A549 (cell line): ENCODE measurements at places on chromosomes 2 and 18. TPM values are rescaled to one million over a fixed set of nuclear protein-coding genes. Genes with fewer than 3 reads are reported as not detected.
A peak's percentile ranks its signal among the peaks of the same experiment; 100 is the strongest.

- DNase-seq = no peak
These were observed 7.2 kb upstream of the HNMT start for GRCh38 chr2:137957033-137957432.

- no peak for DNase-seq
These were observed 78.6 kb downstream of the BARD1 start for GRCh38 chr2:214730800-214731407.

GRCh38 chr18:35747894-35748472 is 166.4 kb downstream of the GALNT1 start:
- no peak for DNase-seq

DNA sequence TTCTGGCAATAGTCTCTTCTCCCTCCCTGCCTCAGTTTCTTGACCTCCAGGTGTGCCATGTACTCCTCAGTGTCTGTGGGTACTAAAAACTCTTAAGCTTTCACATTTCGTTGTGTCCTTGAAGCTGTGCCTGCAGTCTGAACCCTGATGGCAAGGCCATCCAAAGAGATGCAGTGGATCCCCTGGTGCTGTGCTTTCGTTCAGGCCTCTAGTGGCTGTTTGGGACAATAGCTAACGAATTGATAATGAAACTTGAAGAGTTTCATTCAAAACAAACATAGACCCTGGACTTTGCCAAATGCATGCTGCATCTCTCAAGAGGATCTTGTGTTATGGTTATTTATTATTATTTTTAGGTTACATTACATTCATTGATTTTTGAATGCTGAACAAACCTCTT is 523.1 kb upstream of the FSIP2 start:
- no peak for DNase-seq

DNA sequence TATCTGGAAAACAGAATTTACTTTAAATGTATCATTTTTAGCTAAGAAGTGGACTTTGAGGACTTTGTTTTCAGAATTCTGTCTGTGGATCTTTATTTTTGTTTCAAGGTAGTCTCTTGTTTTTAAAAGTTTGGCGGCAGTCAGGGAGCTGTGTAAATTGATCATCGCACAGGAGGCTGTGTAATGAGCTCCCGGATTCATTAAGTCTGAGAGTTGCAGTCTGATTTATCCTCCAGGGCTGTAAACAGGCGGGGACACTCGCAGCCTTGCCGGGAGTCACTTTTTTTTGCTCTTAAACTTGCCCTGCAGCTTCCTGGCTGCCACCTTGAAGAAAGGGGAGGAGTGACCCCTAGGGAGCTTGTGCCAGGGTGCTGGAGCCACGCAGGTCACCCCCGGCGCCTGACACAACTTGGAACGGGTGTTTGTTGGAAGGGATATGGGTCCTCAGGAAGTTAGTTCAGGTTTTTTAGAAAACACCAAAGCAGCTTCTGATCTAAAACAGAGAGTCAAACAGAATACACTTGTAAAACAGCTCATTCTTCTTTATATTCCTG is 76.2 kb downstream of the DCDC2C start:
- DNase-seq = no peak

Gene FOXI3
- not detected in 3 replicates for polyA plus RNA-seq

- DNase-seq = no peak
These were observed 10.8 kb downstream of the ASXL2 start for GRCh38 chr2:25867396-25868003.

- DNase-seq = no peak
These were observed 226.6 kb downstream of the CDH19 start for GRCh38 chr18:66377291-66377690.

DNA sequence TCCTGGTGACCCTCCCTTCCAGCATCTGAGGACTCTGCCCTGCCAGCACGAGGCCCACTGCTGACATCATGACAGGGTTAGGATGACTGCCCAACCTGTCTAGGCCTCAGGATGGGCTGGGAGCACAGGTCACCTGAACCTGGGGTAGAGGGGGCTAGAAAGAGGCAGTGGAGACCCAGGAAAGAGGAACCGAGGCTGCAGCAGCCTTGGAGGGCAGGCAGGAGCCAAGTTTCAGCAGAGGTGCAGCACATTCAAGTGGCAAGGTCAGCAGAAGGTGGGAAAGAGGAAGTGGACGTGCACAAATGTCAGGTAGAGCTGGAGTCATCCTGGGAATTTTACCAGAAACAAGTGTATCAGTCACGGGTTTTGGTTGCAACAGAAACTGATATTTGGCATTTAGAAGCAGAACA is 13.6 kb upstream of the RAB10 start:
- DNase-seq = no peak

- DNase-seq = no peak
These were observed 48.7 kb downstream of the ATIC start for GRCh38 chr2:215360596-215360995.

Gene CD302
- polyA plus RNA-seq = 2.4 to 2.9 TPM (median 2.5 TPM) in 3 replicates

DNA sequence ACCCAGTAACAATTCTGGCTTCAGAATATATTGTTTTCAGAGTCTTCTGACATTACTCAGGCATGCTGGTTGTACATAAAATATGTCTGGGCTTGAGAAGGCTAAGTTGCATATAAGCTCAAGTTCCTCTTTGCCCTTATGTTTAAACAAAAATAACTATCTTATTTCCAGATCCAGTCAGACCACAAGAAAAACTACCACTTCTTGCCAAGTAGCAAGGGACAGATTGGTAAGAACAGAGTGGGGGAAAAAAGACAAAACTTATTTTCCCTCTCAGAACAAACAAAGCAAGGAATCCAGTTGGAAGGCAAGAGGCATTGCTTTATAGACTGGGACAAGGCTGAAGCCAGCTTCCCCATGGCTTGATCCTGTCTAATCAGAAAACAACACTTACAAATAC is 1036.7 kb upstream of the CELF4 start:
- DNase-seq = no peak

DNA sequence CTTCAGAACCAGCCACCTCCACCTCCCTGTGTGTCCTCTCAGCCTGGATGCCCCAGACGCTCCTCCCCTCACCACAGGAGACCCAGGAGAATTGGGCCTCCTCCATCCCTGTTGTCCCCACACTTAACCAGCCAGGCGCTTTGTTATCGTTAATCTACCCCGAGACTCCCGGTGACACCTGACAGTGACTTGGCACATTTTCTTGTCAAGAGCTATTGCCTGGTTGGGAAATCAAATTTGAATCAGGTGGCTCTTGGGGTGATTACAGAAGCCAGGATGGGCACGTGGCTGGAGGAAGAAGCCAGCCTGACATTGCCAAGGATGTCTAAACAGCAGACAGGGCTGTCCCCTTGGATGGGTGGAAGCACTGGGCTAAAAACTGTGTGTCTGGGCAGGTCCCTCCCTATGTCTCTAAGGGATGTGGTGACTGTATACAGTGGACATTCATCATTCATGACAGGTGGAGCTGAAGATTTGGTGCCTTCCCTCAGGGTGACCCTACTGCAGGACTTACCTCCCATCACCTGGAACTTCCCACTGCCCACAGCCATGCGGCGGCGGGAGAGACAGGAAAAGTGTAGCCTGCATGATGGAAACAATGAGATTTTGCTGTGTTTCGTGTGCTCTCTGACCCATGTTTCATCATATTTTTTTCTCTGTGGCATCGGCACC is 157.2 kb upstream of the CAPN13 start:
- no peak for DNase-seq

Gene FOXD4L1
- polyA plus RNA-seq = 0.59 to 0.90 TPM (median 0.67 TPM) in 3 replicates

DNA sequence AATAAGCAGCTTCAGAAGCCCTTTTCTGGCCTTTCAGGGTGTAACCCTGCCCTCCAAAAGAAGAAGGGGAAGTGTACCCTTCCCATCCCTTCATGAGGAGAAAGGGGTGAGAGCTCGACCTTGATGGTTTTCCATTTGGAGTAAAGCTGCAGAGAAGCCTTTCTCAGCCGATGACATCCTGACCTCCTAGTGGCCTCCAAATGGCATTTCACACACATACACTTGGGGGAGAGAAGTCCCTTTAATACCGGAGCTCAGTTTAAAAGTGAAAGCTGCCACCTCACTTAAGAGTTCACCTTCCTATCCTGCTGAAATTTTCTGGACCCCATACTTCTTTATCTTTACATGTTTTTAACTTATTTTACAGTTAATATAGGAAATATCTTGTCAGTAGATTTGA is 716.7 kb downstream of the DCDC2C start:
- no peak for DNase-seq

GRCh38 chr2:101821828-101822458 is 124.4 kb downstream of the MAP4K4 start:
- DNase-seq = no peak

Gene RTP5
- polyA plus RNA-seq = not detected in 3 replicates

Gene CLIP4
- polyA plus RNA-seq = 38.6 to 53.6 TPM (median 51.1 TPM) in 3 replicates

GRCh38 chr18:37396971-37397720 is 168.5 kb downstream of the CELF4 start:
- DNase-seq = no peak

- no peak for DNase-seq
These were observed 160.8 kb upstream of the KYNU start for GRCh38 chr2:142716463-142717242.

- peak; percentile 93 for DNase-seq
These were observed 766 bp downstream of the MAP3K2 start for GRCh38 chr2:127386764-127387654.

- DNase-seq = no peak
These were observed 11.9 kb downstream of the WDR43 start for GRCh38 chr2:28906376-28906775.

GRCh38 chr18:44149706-44150105 is 531.0 kb upstream of the SETBP1 start:
- DNase-seq = peak; percentile 1

DNA sequence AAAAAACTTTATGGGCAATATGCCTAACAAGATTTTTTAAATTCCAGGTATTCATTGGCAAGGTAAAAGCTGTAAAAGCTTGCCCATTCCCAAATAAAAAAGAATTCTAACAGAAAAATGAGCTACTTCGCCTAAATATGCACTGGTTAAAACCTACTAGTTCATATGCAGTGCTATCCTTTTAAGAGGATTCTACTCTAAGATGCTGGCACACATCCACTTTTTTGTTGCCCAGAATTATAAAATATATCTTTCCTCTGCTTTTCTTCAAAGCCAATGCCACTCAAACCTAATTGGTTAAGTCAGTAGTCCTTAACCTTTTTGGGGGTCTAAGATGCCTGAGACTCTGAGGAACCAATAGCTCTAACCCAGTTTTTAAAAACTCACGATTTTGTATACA is 3.2 kb downstream of the XPO1 start:
- DNase-seq = no peak

DNA sequence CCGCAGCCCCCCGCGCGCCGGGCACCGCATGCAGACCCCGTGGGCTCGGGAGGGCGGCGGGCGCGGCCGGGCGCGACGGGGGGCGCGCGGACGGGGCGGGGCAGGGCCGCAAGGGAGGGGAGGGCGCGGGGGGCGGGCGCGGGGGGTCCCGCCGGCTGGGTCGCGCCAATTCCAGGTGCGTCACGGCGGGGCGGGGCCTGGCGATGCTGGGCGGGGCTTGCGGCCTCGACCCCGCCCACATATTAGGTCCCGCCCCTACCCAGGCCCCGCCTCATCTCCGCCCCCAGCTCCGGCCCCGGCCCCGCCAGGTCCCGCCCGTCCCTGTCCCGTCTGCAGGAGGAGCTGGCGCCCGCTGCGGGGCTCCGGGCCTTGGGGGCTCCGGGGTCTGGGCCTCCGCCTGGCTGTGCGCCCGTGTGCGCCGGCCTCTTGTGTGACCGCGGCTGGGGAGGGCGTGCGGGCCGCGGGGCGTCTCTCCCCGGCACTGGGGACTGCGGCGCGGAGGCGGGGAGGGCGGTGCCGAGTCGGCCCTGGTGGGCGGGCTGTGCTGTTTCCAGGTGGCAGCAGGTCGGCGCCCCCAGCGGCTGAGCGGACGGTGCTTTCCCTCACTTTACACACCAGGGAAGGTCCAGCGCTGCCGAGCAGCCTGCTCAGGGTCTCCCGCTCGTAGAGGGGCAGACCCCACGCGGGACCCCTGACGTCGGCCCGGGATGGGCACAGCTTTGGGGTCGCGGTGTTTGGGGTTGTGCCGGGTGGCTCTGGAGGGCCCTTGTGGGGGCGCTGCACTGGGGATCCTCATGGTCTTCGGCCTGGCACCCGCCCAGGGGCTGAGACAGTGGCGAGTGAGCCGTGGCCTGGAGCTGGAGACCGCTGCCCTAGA is 554 bp downstream of the ING5 start:
- DNase-seq = peak; percentile 89

DNA sequence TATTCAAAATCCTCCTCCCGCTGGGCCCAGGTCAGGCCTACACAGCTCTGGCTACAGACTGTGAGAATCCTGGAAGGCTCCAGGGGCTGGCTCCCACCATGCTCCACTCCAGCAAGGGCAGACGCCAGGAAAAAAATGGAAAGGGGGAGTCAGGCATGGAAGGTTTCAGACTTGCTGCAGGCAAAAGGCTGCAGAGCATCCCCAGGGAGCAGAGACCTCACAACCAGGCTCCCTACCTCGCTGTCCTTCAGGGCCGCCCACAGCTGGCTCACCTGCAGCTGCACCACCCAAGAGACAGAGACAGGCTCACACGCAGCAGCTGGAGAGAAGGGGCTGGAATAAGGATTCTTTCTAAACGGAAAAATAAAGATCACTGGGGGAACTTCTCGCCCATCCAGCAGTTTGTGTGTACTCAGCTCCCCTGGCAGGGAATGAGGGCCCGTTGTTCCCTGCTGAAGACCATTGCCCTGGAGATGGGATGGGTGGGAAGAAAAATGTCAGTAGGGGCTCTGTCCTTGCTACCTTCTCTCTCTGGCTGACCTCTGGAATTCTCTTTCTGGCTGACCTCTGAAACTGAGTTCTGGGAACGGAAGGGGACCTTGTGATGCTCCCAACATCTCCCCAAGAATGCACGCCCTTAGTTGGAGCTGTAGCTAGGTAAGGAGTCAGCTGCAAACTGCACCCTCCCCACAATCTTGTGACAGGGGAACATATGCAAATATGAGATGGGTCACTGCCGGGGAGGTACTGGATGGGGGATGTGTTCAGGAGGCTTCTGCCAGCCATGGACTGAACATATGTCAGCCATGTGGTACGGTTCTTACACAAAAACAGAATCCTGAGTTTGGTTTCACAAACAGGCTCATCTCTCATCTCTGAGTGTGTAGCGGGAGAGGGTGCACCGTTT is 34.5 kb downstream of the BCL2 start:
- DNase-seq = no peak
